ENCODE measurements at places on chromosomes 2 and 18.
A peak's percentile ranks its signal among the peaks of the same experiment; 100 is the strongest.

DNA sequence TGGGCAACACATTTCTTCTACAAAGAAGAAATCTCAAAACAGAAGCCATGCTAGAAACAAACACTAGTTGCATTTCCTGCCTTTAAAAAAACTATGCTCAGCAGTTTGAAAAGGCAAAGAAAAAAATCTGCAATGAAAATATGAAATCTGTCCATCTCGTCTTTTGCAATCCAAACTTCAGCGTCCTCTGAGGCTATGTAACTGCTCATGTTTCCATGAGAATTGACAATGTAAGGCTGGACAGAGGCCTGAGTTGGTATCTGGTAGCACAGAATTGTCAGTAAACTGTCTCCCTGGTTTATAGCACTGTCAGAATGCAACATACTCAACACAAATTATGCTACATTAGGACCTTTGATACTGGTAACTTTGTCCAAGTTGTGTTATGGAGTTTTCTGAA lies 429.9 kb downstream of the ARHGAP15 start:
- DNase-seq, result no peak

- no peak for DNase-seq
These were observed 1072.8 kb upstream of the TMEFF2 start for GRCh38 chr2:193267496-193268002.

DNA sequence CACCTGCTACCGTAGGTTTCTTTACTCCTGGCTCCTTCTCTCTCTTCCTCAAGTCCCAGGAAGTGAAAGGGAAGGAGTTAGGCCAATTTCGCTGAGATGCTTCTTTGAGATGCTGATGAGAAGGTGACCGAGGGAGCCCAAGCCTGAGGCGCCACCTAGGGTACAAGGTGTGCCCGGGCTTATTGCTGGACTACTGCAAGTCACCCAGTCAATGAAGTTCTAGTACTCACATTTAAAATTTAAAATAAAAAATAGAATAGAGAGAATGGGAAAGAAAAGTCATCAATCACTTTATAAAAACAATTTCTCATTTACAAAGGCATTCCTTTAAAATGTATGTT lies 45.3 kb downstream of the ACAA2 start:
- peak; percentile 18 for DNase-seq

GRCh38 chr18:12302391-12303147 lies 5.5 kb upstream of the TUBB6 start:
- no peak for DNase-seq

DNA sequence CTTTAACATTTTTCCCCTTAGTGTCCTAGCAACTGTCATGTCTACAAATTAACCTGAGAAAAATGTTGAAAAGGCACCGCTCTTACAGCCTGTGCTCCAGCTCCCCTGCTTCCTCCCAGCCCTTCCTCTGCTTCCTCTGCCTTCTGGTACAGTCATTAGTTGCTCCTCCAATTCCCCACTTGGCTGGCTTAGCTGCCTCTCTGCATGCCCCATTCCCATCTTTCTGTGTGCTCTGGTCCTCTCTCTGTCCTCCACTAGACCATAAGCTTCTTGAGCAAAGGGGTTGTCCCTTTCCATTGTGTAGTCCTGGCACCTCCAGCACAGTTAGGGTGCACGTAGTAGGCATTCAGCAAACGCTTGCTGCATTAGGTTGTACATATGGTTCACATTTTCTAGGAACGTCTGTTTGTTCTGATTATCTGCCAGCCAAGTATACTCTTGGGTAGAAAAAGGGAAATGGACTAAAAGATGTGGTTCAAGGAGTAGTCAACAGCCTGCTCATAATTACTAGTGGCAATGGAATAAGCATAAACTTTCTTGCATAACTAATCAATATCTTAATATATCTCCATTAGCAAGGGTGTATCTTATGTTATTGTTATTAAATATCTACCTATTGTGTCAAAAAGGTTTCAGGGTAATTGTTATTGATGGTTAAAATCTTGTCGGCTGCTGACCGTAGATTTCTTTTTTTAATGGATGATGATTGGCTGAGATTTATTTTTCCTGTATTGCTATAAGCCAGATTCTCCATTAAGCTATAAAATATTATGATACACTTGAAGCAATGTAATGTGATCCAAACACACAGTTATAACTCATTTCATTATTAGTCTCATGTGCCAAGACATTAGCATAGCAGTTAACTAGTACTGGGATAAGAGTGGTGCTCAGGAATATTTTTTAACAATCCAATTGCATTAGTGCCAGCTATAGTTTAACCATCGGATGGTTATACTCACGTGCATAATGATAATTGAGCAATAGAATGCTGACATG lies 340.1 kb downstream of the SLC4A3 start:
- DNase-seq, result no peak

DNA sequence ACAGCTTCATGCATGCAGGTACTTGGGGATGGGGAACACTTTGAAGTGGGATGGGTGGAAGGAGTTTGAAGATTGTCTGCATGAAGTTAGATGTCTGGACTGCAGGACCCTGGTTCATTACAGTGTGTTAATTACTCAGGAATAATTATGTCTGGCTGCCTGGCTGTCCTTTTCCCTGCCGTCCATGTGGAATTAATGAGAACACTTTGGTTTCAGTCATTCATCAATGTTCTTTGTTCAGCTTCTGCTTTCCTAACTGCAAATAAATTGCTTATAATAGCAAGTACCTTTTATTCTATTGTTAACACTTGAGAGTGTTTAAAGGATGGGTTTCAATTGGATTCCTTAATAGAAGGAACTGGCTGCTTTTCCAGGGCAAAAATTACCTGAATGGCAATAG lies 35.8 kb downstream of the MTCL1 start:
- DNase-seq, result no peak

DNA sequence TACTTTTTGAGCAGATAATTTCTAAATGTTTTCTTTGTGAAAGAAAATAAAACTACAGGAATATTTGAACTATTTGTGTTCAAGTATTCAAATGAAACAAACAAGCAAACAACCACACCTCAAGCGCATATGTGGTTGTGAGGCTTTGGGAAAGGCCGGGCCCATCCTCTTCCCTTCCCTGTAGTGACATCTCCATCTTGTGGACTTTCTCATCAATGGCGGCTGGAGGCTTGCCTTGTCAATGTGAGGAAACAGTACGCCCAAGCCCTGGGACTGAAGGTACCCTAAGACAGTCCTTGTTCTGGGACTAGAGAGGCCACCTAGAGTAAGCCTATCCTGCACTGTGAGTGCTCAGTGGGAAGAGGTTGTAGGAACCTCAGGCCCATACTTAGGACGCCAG lies 166.8 kb downstream of the TPGS2 start:
- no peak for DNase-seq

- DNase-seq, result no peak
These were observed 135.3 kb downstream of the C1D start for GRCh38 chr2:67927501-67927900.

All from glomerular endothelial cell (primary cell).